ENCODE measurements at places on chromosomes 12 and 14.

- no peak for DNase-seq
These were observed 1399.1 kb downstream of the LRFN5 start for GRCh38 chr14:43005807-43006206.

DNA sequence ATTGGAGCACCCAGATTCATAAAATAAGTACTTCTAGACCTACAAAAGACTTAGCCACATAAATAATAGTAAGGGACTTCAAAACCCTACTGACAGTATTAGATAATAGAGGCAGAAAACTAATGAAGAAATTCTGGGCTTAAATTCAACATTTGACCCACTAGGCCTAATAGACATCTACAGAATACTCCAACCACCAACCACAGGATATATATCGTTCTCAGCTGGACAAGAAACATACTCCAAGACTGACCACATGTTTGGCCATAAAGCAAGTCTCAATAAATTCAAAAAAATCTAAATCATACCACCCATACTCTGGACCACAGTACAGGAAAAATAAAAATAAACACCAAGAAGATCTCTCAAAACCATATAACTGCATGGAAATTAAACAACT lies 113.8 kb upstream of the CCDC175 start:
- no peak for DNase-seq

DNA sequence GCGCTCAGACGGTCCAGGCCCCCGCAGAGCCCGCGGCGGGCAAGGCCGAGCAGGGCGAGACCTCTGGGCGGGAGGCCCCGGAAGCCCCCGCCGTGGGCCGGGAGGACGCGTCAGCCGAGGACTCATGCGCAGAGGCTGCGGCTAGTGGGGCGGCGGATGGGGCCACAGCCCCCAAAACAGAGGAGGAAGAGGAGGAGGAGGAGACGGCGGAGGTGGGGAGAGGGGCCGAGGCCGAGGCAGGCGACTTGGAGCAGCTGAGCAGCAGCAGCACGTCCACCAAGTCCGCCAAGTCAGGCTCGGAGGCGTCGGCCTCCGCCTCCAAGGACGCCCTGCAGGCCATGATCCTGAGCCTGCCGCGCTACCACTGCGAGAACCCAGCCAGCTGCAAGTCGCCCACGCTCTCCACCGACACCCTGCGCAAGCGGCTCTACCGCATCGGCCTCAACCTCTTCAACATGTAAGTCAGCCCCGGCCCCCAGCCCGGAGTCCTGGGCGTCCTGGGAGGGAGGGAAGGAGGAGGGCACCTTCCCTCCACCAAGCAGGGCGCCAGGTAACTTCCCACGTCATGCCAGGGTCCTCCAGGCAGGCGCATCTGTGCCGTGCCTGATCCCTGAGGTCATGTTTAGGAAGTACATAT lies 72.4 kb downstream of the IQSEC3 start:
- DNase-seq = no peak

- DNase-seq = no peak
These were observed 58.1 kb downstream of the CPNE8 start for GRCh38 chr12:38847247-38847646.

GRCh38 chr12:20000229-20000849 lies 368.0 kb upstream of the PDE3A start:
- no peak for DNase-seq

DNA sequence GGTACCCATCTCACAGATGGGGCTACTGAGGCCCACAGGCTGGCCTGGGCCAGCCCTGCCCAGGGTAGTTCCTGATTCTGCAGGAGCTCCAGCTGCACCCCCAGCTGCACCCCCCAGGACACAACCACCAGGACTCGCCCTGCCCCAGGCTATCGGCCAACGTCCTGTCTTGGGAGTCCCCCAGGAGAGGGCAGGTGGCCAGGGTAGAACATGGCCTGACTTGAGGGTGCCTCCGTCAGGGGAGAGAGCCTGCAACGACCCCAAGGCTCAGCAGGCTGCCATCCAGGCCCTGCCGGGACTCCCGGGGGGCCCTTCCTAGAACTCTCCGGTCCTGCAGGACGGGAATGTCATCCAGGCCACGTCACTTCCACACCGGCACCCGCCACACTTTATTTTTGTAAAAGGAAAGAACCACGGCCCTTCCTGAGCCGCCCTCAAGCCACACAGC lies 15.8 kb downstream of the JAG2 start:
- DNase-seq = no peak
